ENCODE measurements at places on chromosomes 16 and 17.

DNA sequence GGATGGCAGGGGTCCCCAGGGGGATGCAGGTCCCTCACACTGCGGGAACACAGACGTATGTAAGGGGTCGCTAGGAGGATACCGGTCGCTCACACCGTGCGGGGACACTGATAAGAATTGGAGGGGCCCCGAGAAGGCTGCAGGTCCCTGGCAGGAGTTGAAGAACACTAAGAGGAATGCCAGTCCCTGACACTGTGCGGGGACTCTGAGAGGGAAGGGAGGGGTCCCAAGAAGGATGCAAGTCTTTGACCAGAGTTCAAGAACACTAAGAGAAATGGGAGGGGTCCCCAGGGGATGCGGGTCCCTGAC is 510 bp downstream of the ERCC4 start:
- peaks cover 12% of the 10 kb centered on the region for H3K4me1 ChIP-seq
- H3K27me3 ChIP-seq = no peaks in the 10 kb centered on the region
- H3K27ac ChIP-seq = peak overlapping the region; percentile 85
- H3K36me3 ChIP-seq = peaks cover 1% of the 10 kb centered on the region

DNA sequence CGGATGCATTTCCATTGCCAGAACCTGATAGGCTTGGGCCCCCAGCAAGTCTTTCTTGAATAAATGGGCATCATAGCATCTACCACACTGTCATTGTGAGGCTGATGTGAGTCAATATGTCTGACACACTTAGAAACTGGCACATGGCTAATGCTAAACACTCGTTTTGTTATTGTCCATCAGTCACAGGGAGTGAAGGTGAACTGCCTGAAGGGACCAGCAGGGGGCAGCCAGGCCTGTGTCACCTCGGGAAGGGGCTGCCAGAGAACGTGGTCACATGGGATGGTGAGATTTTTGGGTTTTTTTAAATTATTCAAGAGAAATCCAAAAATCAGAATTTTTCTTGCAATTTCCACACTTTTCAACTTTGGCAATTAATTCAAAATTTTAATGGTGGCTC is 831 bp upstream of the RCVRN start:
- no peak overlapping the region for H3K27ac ChIP-seq
- peak; percentile 13 for DNase-seq
- no peaks in the 10 kb centered on the region for H3K36me3 ChIP-seq

DNA sequence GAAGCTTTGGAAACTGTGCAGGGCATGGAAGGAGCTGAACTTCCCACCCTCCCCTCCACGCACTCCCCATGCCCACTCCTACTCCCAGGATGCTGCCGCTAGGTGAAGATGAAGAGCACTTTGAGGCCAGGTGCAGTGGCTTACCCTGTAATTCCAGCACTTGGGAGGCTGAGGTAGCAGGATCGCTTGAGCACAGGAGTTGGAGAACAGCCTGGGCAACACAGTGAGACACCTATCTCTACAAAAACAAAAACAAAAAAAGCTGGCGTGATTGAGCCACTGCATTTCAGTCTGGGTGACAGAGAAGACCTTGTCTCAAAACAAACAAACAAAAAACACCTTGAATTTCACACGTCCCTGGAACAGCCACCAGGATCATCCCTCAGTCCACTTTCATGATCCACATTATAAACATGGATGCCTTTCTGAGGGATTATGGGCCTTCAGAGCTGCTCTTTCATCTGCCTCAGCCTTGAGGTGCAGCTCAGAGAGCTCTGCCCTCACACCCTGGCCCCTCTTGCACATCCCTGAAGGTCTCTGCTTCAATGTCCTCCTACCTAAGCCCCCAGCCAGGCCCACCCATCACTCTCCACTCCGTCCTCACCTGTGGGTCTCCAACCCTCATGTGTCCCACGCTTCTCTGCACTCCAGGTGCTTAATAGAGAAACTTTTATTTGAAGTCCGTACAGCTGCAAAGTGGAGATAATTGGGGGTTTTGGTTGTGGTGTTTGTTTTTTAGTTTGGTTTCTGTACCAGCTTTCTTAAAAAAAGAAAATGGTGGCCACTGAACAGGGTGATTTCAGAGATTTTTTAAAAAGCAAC is 25.8 kb downstream of the PHB1 start:
- H3K27ac ChIP-seq = peak overlapping the region; percentile 92
- no peaks in the 10 kb centered on the region for H3K27me3 ChIP-seq
- no peak for DNase-seq

DNA sequence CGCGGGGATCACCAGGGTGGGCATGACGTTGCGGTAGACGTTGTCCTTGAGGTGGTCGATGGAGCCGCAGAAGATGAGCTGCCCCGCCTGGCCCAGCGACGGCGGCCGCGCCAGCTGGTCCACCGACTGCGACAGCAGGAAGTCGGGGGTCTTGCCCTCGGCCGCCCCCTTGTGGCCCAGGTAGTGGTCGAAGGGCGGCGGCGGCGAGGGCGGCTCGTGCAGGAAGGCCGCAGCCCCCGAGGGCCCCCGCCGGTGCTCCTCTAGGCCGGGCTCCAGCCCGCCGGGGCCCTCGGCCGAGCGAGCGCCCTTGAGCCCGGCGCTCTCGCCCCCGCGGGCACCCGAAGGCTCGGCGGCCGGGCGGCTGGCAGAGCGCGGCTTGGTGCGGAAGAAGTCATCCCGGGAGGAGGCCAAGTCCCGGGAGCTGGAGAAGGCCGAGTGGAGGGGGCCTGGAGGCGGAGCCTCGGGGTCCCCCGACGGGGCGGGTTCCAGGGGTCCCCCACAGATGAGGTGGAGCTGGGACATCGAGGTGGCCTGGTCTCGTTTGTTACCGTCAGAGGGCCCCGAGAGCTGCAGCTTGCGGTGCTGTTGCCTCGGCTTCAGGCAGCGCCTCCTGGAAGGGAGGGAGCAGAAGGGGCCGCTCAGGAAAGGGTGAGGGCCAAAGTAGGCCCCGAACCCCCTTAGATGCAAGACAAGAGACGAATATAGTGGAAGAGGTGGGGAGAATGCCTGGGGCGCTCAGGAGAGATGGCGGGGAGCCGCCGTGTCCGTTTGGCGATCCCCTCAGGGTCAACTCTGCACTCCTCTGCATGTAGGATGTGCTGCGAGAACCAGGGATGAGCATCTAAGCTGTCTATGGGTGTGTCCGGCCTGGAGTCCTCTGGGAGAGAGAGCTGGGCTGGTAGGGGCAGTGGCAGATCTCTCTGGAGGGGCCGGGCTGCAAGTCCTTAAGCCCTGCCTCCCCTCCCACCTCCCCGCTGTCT is 8.8 kb downstream of the FAM171A2 start:
- peaks cover 6% of the 10 kb centered on the region for H3K4me1 ChIP-seq
- no peaks in the 10 kb centered on the region for H3K27me3 ChIP-seq
- H3K4me3 ChIP-seq = peak overlapping the region; percentile 40
- no peak overlapping the region for H3K27ac ChIP-seq
- peak; percentile 77 for DNase-seq

- no peak overlapping the region for H3K27ac ChIP-seq
- no peaks in the 10 kb centered on the region for H3K27me3 ChIP-seq
- DNase-seq = no peak
- H3K4me3 ChIP-seq = no peak overlapping the region
Measured at GRCh38 chr16:75351183-75351582, 82.1 kb downstream of the CFDP1 start.

GRCh38 chr16:3872216-3872895 is 8.2 kb downstream of the CREBBP start:
- no peak overlapping the region for H3K4me3 ChIP-seq
- H3K36me3 ChIP-seq = no peaks in the 10 kb centered on the region
- H3K27me3 ChIP-seq = no peaks in the 10 kb centered on the region
- no peak overlapping the region for H3K27ac ChIP-seq
- H3K4me1 ChIP-seq = peaks cover 74% of the 10 kb centered on the region
- DNase-seq = no peak

DNA sequence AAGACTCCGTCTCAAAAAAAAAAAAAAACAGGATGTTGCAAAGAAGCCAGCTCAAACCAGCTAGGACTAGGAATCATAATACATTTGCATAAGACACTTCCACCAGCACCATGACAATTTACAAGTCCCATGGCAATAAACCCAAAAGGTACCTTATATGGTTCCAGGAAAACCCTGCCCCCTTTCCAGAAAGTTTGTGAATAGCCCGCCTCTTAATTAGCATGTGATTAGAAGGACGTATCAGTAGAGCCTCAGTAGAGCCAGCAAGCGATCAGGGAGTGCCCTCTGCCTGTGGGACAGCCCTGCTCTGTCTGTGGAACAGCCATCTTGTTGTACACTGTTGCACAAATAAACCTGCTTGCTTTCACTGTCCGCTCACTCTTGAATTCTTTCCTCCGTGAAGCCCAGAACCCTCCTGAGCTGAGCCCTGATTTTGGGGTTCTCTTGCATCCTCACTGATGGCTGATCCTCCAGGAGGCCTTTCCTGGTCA is 14.0 kb downstream of the NUPR1 start:
- H3K4me3 ChIP-seq = no peak overlapping the region
- H3K27ac ChIP-seq = no peak overlapping the region
- no peak for DNase-seq
- no peaks in the 10 kb centered on the region for H3K27me3 ChIP-seq

GRCh38 chr16:57694231-57694724 is 328 bp upstream of the DRC7 start:
- peak overlapping the region; percentile 60 for H3K4me3 ChIP-seq
- peaks cover 43% of the 10 kb centered on the region for H3K4me1 ChIP-seq
- no peak for DNase-seq
- H3K36me3 ChIP-seq = no peaks in the 10 kb centered on the region

GRCh38 chr16:24920568-24920967 is 74.8 kb downstream of the SLC5A11 start:
- no peaks in the 10 kb centered on the region for H3K27me3 ChIP-seq
- H3K36me3 ChIP-seq = peaks cover 2% of the 10 kb centered on the region
- no peak overlapping the region for H3K27ac ChIP-seq

- no peaks in the 10 kb centered on the region for H3K4me1 ChIP-seq
- H3K27me3 ChIP-seq = no peaks in the 10 kb centered on the region
- H3K27ac ChIP-seq = no peak overlapping the region
- H3K4me3 ChIP-seq = no peak overlapping the region
- H3K36me3 ChIP-seq = no peaks in the 10 kb centered on the region
Measured at GRCh38 chr16:78200623-78201096, 101.2 kb downstream of the WWOX start.

DNA sequence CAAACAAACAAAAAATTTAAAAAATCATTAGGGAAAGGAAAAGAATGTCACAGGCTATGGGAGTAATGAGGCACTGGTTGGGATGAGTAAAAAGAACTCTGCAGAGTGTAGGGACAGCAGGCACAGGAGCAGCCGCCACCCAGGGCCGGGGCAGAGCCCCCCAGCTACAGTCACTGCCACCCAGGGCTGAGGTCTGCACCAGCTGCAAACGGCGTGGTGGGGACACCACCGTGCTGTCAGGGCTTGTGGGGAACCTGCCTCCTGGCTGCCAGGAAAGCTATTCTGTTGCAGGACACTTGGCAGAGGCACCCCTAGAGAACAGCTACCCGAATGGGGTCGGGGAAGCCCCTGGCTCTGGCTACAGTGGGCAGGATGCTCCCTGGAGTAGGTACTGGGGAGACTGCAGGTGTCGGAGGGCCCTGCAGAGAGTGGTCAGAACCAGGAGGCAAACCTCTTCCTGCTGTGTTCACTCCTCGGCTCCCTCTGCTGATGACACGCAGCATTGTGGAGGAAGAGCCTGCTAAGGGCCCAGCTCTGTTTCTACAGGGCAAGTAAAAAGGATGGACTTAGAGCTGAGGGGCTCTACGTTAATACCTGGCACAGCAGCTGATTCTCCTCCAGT is 32.3 kb upstream of the CAPN15 start:
- no peak overlapping the region for H3K4me3 ChIP-seq
- no peaks in the 10 kb centered on the region for H3K4me1 ChIP-seq
- H3K27me3 ChIP-seq = no peaks in the 10 kb centered on the region
- no peaks in the 10 kb centered on the region for H3K36me3 ChIP-seq

DNA sequence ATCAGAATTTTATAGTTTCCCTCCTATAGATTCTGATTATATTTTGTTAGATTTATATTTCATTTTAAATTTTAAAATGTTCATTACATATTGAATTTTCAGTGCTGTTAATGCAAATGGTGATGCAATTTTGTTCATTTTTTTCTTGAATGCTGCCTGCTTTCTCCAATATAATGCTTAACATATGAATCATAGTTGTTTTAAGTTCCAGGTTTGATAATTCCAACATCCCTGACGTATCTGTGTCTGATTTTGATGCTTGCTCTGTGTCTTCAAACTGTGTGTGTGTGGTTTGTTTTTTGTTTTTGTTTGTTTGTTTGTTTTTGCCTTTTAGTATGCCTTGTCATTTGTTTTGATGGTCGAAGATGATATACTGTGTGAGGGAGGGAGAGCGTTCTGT is 134.7 kb upstream of the ELAC2 start:
- no peak for DNase-seq
- H3K4me3 ChIP-seq = no peak overlapping the region
- no peaks in the 10 kb centered on the region for H3K27me3 ChIP-seq
- no peak overlapping the region for H3K27ac ChIP-seq
- H3K36me3 ChIP-seq = no peaks in the 10 kb centered on the region
- H3K4me1 ChIP-seq = no peaks in the 10 kb centered on the region

DNA sequence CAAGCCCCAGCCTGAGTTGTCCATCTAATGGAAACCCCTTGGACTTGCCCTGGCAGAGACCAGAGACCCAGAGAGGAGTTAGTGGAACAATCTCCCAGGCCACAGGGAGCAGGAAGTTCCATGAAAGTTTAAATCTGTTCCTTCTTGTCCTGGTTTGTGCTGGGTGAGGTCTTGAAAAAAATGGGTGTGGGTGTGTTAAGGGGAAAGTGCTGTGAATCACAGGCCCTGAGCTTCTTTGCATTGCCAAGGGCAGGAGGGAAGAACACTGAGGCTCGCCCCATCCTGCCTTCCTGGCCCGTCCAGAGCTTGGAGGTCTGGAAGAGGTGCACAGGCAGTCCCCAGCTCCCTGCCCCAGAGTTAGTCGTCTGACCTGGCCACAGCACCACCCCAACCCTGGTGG is 2.3 kb downstream of the ADORA2B start:
- H3K27ac ChIP-seq = no peak overlapping the region
- no peak overlapping the region for H3K4me3 ChIP-seq
- H3K36me3 ChIP-seq = no peaks in the 10 kb centered on the region
- H3K4me1 ChIP-seq = peaks cover 18% of the 10 kb centered on the region
- H3K27me3 ChIP-seq = peaks cover 23% of the 10 kb centered on the region
- no peak for DNase-seq

DNA sequence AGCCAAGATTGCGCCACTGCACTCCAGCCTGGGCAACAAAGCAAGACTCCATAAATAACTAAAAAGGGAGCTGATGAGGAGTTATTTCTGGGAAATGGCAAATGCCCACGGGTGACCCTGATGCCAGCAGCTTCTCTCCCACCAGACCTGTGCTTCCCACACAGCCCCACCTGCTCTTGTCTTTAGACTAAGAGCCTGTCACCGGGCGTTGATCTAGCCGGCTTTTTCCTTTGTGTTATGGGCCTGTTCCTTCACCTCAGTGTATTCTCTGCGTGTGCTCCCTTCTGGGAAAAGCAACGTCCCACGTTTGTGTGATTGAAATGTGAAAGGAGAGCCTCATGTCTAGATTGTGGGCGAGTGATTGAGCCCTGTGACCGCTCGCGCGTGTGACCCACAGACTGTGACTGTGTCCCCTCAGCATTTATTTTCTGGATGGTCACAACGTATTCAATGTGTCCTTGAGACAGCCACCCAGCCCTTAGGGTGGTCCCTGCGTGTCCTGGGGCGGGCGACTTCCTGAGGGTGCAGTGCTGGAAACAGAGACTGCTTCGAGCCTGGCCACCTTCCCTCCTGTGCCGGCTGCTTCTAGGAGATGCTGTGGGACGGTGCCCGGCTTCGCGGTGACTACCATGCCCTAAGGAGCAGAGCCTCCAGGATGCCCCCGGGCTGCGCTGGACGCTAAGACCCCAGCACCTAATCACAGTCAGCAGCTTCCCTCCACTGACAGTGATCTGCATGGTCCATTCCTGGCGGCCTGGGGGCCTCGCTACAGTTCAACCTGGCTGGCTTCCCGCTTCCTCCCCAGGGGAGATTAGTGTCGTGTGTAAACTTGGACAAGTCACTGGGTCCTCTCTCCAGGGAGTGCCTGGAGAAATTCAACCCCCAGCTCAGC is 7.8 kb upstream of the RNPS1 start:
- no peak overlapping the region for H3K4me3 ChIP-seq
- no peaks in the 10 kb centered on the region for H3K4me1 ChIP-seq
- no peaks in the 10 kb centered on the region for H3K27me3 ChIP-seq
- no peak overlapping the region for H3K27ac ChIP-seq
- no peaks in the 10 kb centered on the region for H3K36me3 ChIP-seq
